ENCODE measurements at places on chromosomes 1 and 21. TPM values are rescaled to one million over a fixed set of nuclear protein-coding genes. Genes with fewer than 3 reads are reported as not detected.

- no peak for DNase-seq
Observed at GRCh38 chr1:41580021-41580420, 95.5 kb upstream of the EDN2 start.

- DNase-seq: no peak
Observed at GRCh38 chr1:183388735-183389134, 29.4 kb downstream of the NMNAT2 start.

- no peak for DNase-seq
Observed at GRCh38 chr1:223750730-223751570, 38.6 kb downstream of the CAPN2 start.

Gene AMIGO1
- 1.3 TPM for total RNA-seq

GRCh38 chr1:13752852-13753251 lies 52.9 kb downstream of the PRDM2 start:
- no peak for DNase-seq

DNA sequence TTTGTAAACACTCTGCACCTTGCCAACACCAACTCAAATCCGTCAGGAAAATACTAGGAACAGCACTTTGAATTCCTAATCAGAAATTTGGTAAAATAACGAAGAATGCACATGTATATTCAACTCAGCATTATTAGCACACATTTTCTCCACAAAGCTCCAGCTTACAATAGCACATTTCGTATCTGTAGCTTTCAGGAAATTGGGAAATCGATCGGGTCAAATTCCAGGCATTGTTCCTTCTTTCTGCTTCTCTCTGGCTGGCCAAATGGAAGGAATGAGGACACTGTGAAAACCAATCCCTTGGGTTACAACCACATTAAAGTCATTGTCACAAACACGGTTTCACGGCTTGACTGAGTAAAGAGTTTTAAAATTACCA lies 58.6 kb downstream of the NPHP4 start:
- DNase-seq: no peak

Gene CA6
- not detected for total RNA-seq

GRCh38 chr1:154899041-154899440 lies 29.0 kb upstream of the KCNN3 start:
- DNase-seq: no peak

- no peak for DNase-seq
Observed at GRCh38 chr1:56255516-56256152, 323.7 kb downstream of the PLPP3 start.

- DNase-seq: no peak
Observed at GRCh38 chr1:43300378-43301094, at the start of gene TIE1. Gene TIE1, plus strand, starts transcription at chr1:43300982. Its CDS starts 90 bp downstream, at chr1:43301072.

GRCh38 chr21:30206551-30207251 lies 9.2 kb downstream of the CLDN8 start:
- no peak for DNase-seq

- DNase-seq: no peak
Observed at GRCh38 chr1:30183895-30184294, 539.5 kb downstream of the MATN1 start.

- no peak for DNase-seq
Observed at GRCh38 chr1:94876362-94876761, 50.5 kb downstream of the CNN3 start.

DNA sequence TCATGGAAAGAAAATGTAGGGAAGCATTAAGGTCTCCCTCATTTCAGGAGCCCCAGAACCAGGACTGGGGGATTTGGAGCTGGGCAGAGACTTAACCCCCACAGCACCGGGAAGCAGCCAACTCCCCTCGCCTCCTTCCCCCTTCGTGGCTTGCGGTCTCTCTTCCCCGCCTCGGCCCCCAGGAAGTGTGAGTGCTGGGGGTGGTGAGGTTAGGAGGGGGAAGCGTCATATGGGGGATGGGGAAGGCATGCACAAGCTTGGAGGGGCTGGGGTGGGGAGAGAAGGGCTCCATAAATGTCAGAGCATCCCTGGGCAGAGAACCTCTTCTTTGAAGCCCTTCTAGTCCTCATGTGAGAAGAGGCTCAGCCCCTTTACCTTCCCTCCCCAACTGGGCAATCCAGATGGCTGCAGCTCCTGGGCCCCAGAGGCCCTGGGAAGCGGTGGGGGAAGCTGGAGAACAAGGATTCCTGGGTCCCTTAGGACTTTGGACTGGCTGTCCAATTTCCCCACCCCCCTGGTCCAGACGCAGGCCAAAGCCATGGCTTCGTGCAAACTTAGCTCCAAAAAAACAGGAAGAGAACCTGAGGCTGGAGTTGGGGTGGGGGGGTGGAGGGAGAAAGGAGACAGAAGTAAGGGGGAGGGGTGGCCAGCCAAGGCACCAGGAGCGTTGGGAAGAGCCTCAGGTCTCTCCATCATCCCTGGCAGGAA lies 7.8 kb downstream of the ZBTB7B start:
- DNase-seq: no peak

GRCh38 chr1:51139474-51139873 lies 37.4 kb downstream of the C1orf185 start:
- DNase-seq: no peak

DNA sequence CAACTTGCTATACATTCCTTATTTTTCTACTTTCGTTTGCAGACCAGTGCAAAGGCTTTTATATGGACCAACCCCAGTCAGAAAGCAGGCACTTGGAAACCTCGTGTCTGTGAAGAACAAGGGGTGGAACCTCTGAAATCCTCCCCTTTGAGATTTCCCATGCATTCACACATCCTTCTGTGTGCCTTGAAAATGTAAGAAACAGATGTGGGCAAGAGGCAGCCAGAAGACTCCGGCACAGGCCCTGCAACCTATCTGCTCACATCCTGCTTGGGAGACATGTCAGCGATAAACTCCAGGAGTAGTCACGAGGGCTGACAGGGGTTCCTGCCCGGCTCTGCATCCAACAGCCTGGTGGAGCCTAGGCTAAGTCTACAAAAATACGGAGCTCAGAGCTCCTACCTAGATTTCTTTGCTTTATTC lies 42.5 kb downstream of the ETS2 start:
- DNase-seq: no peak

- no peak for DNase-seq
Observed at GRCh38 chr1:70462611-70463010, 51.5 kb downstream of the CTH start.

GRCh38 chr1:153623101-153623500 lies 4.2 kb downstream of the S100A13 start:
- DNase-seq: no peak

Gene HIVEP3
- 9.0 TPM for total RNA-seq

DNA sequence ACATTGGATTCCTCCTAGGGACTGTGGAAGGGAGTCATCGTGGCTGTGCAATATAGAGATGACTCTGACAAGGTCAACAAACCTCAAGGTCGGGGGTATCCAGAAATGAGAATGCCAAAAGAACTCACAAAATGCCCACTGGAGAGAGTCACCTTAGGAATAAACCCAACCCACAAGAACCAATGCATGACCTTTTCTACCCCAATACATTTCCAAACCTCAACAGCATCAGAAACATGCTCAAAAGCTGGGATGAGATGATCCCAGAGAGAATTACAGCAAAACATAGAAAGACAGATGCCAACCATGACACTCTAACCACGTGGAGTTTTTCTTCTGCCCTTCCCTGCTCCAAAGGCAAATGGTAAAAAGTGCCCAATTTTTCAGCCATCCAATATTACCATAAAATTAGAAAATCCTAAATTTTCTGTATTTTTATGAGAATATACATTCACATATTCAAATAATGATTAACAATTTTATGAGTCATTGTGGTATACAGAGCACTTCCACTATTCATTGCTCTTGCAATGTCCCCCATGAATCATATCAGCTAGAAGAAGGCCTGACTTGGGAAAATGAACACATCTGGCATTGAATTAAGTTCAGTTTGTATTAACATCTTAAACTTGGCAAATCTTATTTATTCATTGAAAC lies 88.2 kb upstream of the PALMD start:
- DNase-seq: no peak

DNA sequence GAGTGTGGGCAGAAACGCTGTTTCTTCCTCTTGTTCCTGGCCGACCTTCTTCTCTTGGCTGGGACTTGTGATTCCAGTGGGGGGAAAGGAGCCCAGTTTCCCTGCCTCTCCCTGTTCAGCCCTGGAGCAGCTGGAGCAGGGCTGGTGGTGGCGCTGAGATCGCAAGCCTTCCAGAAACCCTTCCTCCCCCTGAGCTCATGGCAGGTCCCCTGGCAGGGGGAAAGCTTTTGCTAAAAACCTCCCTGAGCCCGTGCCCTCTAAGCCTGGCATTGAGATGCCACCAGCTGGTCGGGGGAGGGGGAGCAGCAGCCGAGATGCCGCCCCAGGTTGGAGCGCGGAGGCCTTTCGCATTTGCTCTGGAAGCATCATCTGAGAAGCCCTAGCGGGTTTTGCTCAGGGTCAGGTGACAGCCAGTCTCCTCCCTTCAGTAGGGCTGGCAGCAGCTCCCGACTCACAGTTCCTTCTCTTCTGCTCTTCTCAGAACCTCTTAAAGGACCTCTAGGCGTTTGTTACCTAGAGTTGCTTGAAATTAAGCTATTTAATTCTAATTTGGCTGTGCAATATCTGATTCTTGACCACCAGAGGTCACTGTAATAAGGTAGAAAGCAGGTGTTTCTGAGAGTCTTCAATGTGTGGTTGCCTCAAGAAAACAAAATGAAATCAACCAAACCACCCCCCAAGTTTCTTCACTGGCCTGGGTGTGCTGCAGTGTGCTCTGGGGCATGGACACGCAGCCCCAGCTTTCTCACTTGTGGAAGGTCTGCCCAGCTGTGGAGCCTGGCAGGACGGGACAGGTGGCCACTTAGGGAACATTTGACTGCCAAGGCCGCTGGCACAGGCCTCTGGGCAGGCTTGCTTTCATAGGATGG lies 257.3 kb downstream of the CAMTA1 start:
- no peak for DNase-seq

Measured in Calu3 (cell line).